Muscle of arm (tissue), 14 donors: ENCODE measurements at places on chromosomes 3 and 15.

- DNase-seq, result no peak
Observed at GRCh38 chr15:62549345-62549970, 384.4 kb upstream of the C2CD4B start.

GRCh38 chr3:194163697-194164096 is 27.7 kb downstream of the HES1 start:
- DNase-seq, result no peak

GRCh38 chr15:34085746-34086145 is 15.9 kb downstream of the EMC7 start:
- DNase-seq, result no peak

DNA sequence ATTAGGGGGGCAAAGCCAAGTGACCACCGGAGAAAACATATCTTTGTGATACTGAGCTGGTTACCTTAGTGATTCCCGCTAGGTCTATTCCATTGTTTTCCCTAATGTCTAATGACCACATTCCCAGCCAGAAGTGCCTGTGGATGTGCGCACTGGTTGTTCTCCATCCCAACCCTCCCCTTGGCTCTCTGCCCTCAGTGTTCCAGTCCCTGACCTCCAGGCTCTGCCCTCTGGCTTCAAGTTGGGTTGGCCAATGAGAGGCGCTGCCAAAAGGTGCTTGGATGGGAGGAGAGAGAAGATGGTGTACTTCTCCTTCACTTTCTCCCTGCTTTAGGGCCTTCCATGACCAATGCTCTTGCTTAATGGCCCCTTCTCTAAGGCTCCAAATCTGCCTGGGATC is 2.4 kb downstream of the COLQ start:
- no peak for DNase-seq

GRCh38 chr3:158492685-158493084 is 78.3 kb upstream of the MLF1 start:
- DNase-seq, result no peak

DNA sequence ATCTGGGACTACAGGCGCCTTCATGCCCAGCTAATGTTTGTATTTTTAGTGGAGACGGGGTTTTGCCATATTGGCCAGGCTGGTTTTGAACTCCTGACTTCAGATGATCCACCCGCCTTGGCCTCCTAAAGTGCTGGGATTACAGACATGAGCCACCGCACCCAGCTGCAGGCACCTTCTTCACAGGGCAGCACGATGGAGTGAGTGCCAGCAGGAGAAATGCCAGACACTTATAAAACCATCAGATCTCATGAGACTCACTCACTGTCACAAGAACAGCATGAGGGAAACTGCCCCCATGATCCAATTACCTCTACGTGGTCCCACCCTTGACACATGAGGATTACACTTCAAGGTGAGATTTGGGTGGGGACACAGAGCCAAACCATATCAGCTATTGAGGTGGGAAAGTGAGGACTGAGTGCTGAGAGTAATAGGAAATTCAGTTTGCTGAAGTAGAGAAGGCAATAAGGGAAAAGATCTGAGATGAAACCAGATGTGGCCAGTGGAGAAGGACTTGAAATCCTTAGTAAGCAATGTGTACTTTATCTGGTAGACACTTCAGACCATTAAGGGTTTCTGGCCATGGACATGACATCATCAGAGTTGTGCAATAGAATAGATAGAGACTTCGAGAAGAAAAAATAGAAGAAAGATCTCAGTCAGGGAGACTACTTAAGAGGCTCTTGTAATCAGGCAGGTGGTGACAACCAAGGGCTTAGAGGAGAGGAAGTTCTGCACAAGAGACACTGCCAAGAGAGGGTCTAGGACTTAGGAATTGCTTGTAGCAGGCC is 18.1 kb upstream of the ATP13A5 start:
- no peak for DNase-seq

DNA sequence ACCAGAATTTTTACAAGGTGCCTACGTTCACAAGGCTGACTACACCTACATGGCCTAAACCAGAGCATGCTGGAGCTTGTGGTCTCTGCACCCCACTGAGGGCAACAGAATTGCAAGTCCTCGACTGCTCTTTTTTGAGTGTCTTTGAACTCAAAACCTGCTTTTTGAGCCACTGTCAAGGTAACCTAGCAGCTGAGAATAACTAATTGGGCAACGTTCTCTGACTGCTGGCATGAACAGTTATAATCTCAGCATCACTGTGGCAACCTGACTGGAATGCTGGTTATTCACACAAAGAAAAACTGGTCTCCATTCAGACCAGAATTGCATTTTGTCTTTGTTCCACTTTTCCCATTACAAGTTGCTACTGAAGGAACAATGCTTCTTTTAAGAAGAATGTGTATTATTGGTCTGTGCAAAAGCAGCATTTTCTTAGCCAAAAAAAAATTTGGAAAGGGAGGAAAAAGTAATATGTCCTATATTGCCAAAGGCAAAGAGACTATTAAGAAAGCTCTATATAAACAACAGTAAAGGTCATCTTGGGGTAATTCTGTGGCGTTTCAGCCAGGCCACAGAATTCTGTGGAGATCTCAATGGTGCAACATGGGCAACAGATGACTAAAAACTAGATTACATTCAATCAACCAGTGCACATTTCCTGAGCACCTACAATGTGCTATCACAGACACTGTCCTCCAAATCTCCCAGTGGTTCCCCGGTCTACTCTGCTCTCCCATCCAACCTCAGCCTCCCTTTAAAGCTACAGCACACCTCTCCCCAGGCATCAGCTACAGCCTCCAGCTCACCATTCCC is 76.8 kb downstream of the TNIK start:
- no peak for DNase-seq

- no peak for DNase-seq
Observed at GRCh38 chr15:92533298-92533697, 122.3 kb downstream of the FAM174B start.

DNA sequence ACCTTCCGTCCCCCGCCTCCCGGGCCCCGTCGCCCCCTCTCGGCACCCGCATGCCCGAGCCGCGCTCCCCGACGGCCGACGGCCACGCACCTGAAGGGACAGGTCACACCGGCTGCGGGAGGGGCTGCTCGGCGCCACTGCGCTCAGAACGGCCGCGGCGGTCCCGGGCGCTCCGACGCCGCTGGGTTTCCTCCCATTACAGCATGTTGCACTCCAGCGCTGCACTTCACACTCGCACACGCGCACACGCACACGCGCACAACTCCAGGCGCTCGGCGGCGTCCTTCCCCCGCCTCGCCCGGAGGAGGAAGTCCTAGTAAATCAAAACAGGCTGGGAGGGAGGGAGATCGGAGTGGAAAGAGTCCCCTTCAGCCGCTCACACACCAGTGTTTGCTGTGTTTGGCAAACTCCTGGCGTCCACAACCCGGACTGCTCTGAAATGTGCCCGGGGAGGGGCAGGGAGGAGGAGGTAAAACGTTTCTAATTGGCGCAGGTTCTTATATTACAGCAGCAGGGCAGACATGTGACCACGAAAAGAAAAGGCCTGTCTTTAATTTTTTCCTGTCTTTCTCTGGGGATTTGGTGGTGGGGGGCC is 76.7 kb upstream of the VGLL4 start:
- DNase-seq, result peak; percentile 75

DNA sequence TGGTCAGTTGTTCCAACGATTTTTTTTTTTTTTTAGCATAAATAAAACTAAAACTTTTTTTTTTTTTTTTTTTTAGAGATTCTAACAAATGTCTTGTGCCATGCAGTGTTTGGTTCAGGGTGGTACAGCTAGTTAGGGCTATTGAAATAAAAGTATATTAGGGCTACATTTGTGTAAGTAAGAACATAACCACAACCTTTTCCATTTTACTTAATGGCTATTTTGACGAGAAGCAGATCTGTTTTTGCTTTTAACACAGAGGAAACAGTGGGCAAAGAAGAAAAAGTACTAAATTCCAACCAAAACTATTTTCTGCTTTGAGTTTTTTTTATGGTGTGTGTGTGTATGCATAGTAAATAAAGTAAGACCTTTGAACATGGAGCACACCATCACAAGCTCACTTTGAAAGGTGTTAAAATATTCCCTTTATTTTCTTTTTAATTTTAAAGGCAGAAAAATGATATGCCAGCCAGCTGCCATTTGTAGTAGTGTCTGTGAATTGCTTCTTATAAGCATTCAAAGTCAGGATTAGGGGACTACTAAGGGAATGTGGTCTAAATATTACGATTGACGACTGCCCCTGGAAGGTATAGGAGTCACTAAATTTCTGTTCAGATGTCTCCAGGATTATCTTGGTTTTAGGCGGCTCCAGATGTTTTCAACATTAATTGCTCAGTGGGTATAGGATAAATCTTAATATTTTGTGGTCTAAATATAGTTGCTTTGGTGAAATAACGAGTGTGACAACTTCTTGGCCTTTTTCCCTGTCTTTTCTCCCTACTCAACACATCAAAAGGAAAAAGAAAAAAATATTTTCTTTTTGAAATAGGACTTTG is 3.1 kb downstream of the RARB start:
- DNase-seq, result no peak
